ENCODE measurements at places on chromosomes 16 and 17.

DNA sequence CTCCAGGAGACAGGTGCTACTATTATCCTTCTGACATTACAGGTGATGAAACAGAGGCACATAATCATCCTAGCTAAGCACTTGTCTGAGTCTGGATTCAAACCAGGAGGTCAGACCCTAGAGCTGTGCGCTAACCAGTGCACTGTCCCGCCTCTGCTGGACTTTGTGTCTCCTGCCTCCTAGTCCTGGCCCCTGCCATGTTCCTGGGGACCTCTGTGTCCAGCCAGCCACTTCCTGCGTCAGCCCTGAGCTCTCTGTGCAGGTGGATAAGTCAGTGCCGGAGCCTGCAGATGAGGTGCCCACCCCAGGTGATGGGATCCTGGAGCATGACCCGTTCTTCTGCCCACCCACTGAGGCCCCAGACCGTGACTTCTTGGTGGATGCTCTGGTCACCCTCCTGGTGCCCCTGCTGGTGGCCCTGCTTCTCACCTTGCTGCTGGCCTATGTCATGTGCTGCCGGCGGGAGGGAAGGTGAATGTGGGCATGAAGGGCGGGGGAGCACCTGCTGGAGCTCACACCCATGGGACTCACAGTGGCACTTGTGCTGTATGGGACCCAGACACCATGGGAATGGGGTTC is 4.2 kb downstream of the SGCA start:
- no peak for DNase-seq

- DNase-seq: no peak
Observed at GRCh38 chr16:71927787-71928186, 32.5 kb downstream of the IST1 start.

GRCh38 chr17:32671896-32672295 is 185.1 kb downstream of the CDK5R1 start:
- DNase-seq: no peak

DNA sequence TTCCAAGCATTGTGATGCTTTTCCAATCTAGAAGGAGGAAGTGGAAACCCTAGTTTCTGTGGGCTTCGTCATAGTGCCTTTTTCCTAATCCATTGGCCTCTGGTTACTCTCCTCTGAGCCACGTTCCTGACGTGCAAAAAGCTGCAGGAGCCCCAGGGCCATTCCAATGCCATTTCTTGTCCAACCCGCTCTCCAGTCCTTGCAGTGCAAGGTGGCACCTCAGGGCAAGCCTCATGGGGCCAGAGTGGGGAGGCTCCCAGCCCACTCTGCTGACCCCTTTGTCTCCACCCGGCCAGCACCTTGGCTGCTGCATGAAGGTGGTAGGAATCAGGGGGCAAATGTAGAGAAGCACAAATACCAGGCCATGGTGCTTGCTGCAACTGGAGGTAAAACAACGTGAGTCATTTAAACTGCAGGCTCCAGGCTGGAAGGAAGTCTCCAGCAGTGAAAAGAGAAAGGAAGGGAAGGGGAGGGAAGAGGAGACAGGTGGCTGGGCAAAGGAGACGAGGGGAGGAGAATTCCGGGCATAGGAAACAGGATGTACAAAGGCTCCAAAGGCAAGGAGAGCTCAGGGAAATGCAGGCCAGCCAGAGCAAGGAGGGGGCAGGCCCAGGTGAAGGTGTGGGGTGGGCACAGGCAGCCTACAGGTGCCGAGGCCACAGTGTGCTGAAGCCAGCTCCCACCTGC is 168.2 kb upstream of the TNRC6C start:
- DNase-seq: no peak

DNA sequence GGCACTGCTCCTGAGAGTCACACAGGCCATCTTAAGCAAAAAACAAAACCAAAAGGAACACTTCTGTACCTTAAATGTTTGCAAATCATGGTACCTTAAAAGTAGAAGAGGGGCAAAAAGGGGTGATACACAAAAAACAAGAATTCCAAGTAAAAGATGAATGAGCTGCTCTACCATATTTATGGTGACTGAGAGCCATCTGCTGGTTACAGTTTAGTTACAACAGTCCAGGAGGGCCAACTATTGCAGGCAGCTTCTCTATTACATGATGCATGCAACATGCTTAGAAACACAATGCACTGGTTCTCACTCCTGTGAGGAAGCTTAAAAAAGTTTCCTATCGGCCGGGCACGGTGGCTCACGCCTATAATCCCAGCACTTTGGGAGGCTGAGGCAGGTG is 53.5 kb downstream of the STX8 start:
- DNase-seq: no peak

DNA sequence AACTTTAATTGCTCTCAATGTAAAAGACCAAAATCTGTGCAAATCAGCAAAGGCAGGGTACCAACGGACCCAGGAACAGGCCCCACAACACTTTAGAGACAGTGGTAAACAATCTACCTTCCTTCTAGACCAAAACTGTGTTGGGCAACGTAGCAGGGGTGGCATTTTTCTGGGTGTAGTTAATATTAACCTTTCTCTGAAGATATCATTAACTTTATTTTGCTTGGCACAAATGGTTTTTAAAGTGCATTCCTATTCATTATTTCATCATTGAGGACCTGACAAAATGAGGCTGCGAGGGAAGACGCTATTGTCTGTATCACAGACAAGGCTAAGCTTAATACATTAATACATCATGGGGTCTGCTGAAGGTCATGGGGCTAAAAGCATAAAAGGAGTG is 37.9 kb upstream of the TRAP1 start:
- DNase-seq: no peak

- no peak for DNase-seq
Observed at GRCh38 chr17:28704219-28704858, 7.3 kb downstream of the PROCA1 start.

- no peak for DNase-seq
Observed at GRCh38 chr17:59046192-59046591, 60.5 kb downstream of the TRIM37 start.

DNA sequence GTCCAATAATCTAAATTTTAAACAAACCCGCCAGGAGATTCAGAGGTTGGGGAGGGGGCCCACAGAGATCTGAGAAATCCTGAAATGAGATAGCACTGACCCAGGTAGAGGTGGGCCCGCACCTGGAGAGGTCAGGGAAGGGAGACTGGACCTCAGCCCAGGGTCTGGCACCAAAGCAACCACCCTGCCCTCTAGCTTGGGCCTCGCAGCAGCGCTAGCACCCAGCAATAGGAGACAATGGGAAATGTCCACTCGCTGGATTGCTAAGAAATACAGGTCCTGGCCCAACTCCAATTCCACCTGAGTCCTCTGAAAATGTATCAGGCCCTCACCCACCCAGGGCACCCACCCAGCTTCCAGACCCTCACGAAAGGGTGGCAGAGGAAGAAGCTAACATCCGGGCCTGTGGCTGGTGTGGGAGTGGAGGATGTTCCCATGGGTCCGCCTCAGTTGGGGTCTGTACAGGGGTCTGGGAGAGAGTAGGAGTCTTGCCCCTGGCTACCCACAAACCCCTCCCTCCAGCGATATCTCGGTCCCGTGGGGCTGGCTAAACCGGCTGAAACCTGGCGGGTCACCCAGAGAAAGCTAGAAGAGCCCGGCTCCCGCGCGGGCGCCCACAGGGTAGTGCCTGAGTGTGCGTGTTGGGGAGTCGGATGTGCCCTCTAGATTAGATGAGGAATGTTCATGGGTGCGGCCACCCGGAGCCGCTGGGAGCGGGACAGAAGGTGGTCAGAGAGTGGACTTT is 1.1 kb downstream of the PLLP start:
- no peak for DNase-seq

DNA sequence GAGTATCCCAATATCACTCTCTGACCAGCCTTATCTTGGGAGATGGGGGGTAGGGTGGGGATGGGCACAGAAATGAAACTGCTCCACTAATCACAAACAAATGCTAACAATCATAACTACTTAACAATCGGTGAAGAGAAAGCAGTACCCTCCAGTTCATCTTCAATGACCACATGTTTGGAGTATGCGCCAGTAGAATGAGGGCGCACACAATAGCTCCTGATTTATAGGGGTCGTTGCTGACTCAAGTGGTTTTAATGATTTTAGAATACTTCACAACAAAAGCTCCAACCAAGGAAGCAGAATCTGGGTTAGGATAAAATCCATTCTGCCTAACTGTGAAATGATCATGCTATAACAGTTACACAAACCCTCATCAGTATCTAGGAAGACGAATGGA is 184.4 kb downstream of the AATF start:
- DNase-seq: no peak

GRCh38 chr16:59048876-59049275 is 314.8 kb upstream of the GOT2 start:
- DNase-seq: no peak

GRCh38 chr16:21710938-21711337 is 47.2 kb downstream of the OTOA start:
- DNase-seq: no peak

DNA sequence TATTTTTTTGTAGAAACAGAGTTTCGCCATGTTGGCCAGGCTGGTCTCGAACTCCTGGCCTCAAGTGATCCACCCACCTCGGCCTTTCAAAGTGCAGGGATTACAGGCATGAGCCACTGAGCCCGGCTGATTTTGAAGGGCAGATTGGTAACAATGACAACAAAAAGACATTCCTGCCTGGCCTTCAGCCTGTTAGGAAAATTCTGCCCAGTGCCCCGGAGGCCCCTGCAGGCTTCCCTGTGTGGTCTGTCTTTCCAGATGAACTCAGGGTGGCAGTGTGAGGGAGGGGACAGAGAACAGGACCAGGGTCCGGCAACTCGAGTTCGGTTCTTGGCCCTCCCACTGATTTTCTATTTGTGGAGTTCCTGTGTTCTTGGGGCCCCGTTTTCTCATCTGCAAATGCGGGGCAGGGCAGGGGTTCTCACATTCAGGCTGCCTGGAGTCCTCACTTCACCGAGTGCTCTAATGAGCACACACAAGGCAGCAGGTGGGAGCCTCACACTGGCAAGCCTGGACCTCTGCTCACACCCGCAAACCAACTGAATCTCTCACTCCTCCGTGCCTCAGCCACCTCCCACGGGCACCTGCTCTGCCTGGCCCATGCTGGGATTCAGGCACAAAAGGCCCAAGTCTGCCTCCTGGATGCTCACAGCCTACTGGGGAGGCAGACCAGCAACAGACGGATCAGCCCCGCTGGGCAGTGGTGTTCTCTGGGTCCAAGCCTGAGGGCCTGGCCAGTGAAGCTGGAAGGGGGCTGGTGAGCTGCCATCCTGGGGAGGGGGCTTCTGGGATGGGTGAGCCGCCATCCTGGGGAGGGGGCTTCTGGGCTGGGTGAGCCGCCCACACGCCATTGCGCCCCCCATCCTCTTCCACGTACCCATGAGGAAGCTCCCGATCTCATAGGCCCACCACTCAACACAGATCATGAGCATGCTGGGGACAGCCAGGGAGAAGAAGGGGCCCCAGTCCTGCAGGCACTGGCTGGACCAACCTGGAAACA is 10.3 kb downstream of the SLC47A2 start:
- DNase-seq: no peak

GRCh38 chr17:70771804-70772386 is 602.6 kb downstream of the KCNJ2 start:
- DNase-seq: no peak

DNA sequence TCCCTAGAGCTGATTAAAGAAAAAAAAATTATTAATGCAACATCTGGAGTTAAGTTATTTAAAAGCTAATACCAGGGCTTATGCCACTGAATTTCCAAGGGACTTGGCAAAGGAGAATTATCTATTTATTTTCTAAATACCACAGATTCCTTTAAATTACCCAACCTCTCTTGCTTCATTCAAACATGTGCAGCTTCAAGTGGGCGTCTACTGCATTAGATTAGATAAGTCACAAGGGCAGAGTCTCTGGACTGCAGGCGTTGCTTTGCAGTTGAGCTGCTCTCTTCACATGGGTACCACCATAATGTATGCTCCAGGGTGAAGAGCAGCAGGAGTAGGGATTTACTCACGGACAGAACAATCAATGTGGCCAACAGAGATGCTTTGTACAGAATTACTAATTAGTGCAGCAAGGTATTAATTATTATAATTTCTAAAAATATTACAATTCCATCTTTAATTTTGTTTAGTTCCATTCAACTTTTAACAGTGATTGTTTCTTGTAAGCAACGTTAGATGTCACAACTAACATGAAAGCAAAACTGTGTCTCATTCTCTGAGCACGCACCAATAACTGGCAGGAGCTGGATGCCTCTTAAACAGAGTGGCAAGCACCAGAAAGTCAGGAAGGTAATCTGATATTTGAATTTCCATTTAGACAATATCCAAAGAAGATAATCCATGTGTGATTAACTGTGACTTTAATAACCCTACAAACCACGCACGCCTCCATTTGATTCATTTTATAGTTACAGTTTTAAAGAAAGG is 214.2 kb downstream of the STX8 start:
- DNase-seq: no peak

DNA sequence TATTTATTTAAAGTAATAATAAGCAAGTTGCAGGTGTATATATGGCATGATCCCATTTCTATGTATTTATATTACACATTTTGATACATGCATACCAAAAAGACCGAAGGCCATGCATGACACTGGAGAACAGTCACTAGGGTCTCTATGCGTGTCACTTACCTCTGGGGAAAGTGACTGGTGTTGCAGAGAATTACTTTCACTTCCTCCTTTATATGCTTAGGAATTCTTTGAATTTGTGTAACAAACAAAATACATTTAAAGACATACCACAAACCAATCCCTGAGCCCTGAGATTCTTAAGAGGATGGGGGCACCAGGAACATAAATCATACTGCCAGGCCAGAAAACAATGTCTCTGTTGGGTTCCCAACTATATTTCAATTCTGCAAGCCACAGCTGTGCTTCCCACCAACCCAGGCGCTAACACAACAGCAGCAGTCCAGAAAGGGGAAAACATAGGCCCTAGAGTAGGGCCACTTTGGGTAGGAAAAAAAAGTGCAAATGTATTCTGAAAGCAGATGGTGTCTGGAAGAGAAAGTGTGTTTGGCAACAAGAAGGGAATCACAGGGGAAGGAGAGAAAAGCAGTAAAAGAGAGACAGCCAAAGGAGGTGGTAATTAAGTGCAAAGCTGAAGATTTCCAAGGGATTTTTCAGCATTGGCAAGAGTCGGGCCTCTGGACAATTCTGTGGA is 24.5 kb upstream of the HYDIN start:
- no peak for DNase-seq

GRCh38 chr17:14334919-14335318 is 34.0 kb downstream of the HS3ST3B1 start:
- DNase-seq: no peak

GRCh38 chr16:27301236-27301861 is 12.4 kb upstream of the IL4R start:
- no peak for DNase-seq

- DNase-seq: no peak
Observed at GRCh38 chr17:67362173-67362572, 4.2 kb downstream of the PSMD12 start.

GRCh38 chr16:54792811-54793210 is 137.9 kb upstream of the IRX5 start:
- DNase-seq: no peak

DNA sequence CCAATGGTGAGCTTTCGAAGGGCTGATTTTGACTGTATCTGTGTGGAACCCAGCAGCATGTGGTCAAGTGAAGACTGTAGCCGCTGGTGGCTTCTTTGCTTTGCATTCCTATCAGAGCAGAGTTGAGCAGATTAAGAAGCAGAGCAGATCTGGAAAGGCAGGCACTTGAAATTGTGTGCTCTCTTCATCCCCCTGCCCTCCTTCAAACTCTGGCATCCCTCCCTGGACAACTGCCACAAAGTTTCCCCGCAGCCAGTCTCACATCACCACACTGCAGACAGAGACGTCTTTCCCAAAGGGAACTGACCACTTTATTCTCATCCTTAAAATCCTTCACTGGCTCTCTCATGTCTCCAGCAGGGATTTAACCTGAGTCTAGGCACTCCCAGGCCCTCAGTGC is 237.1 kb upstream of the DYNLRB2 start:
- no peak for DNase-seq

- peak; percentile 21 for DNase-seq
Observed at GRCh38 chr16:88905563-88905962, 39.1 kb upstream of the PABPN1L start.

Measured in stimulated activated CD4-positive, alpha-beta T cell treated with anti-CD3 and anti-CD28 coated beads, Interleukin-2, amount 100 ng/mL, for 48 hours (primary cell).